ENCODE measurements at places on chromosomes 4 and X.

- no peak for DNase-seq
Measured at GRCh38 chr4:154590329-154591006, at the start of gene FGA. TSS of gene FGA (minus strand) at chr4:154590742. CDS start at chr4:154590687, 55 bp downstream.

DNA sequence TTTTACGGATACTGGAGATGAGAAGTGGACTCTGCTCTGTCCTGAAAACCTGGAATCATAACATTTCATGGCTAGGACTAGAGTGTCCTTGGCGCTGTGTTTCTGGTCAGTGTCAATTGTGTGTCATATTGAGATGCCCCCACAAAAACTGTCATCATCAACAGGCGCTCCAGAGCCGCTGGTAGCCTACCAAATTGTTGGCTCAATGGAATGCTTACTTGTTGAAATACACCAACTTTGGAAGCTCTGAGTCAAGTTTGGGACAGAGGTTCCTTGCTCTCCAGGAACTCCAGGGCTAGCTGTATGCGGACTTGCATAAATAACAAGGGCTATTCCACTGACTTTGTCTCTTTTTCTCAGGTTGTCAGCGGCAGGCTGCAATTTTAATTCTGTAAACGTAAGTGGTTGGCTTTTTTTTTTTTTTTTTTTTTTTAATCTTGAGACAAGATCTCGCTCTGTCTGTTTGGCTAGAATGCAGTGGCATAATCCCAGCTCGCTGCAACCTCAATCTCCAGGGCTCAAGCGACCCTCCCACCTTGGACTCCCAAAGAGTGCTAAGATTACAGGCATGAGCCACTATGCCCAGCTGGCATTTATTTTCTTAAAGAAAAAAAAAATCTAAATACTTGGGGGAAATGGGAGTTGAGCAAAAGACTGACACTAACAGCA is 871 bp upstream of the HPGD start:
- DNase-seq = no peak

DNA sequence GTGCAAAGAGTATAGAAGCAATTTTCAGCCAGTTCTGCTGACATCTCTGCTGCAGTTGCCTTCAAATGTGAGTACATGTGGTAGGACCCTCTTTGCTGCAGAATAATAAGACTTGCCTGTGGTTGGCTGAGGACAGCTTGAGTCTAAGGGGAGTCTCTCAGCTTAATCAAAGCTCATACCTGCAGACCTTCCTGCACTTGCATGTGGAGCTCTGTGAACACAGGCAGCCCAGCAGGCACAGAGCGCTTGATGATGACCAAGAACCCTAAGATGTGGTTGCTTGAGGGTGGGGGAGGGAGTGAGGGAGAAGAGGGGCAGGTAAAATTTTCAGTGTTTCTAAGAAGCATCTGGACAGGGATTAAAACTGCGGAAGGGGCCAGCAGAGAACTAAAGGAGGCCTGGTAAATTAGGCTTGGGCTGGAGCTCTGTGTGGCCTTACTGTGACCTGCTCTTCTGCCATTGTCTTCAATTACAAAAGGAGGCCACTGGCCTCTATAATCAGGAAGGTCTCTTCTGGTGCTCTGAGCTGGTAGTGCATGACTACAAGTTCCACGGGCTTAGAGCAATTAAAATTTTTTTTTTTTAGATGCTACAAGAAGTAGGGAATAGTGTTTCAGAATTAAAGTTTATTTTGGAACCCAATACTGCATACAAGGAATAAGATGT is 59.9 kb upstream of the CHRNA9 start:
- DNase-seq = no peak

GRCh38 chr4:103264905-103265304 is 66.8 kb upstream of the CENPE start:
- no peak for DNase-seq

- DNase-seq = no peak
Measured at GRCh38 chrX:133414406-133415275, 648 bp downstream of the GPC4 start.

Data from MV-4-11 (cell line).